ENCODE measurements at places on chromosomes 16 and 17. TPM values are rescaled to one million over a fixed set of nuclear protein-coding genes. Genes with fewer than 3 reads are reported as not detected.

DNA sequence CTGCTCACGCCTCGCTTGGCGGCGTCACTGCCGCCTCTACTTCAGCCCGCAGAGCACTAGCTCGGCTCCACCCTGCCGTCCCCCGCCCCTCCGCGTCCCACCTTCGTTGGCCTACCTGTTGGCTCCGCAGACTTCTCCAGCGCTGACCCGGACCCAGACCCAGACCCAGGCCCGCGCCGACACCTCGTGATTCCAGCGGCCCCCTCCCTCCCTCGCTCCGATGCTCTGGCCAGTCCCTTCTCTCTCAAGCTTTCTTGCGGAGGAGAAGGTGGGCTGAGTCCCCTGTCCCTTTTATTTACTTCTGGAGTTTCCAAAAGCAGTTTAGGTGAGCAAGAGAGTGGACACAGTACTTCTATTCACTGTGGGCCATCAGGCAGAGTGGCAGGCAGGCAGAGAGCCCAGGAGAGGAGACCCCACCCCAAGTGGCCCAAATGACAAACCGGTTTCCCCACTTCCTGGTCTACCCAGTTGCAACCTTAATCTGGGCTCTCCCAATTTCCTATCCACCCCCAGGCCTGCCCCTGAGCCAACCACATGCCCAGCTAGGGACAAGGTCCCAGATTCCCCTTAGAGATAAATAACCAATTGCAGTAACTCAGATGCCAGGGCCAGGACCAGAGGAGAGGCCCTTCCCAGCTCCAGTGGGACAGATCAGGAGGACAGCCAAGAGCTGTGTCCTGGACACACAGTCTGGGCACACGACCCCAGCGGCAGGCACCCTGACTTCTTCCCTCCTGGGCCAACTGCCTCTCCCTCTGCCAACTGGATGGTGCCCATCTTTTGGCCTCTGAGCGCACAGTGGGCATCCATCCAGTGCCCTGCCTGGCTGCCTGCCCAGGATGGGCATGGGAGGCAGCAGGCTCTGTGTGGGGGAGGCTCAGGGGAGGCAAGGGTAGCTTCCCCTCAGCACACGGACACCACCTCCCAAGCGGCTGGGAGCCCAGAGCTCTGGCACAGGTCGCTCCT lies 1.2 kb upstream of the SRCIN1 start:
- no peak for DNase-seq

DNA sequence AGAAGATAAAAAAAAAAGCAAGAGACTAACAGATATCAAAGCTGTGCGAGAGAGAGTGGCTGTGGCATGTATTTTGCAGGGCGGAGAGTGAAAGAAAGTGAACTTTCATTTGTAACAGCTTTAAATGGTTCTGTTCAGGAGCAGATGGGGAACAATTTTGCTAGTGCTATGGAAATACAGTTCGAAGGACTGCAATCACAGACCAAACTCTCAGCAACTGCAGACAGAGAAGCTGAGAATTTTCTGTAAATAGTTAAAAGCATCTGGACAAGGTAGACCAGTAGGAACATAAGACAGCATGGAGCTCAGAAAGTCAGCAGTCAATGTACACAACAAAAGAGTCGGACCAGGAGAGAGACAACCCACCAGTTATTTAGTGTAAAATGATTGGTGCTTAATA lies 62.3 kb downstream of the TBX4 start:
- no peak for DNase-seq

KRT32 gene
- total RNA-seq: not detected

GRCh38 chr17:263773-264172 lies 82.3 kb upstream of the DOC2B start:
- DNase-seq: no peak

GRCh38 chr17:17414341-17414805 lies 62.4 kb upstream of the MED9 start:
- peak; percentile 10 for DNase-seq

GRCh38 chr16:12753203-12754023 lies 50.3 kb downstream of the CPPED1 start:
- no peak for DNase-seq

SLC6A2 gene
- total RNA-seq: not detected

- DNase-seq: no peak
Observed at GRCh38 chr17:5115673-5116651, at the start of gene USP6. TSS of gene USP6 (plus strand) at chr17:5116032. CDS start at chr17:5130368, 14,336 bp downstream.

GRCh38 chr16:24972608-24973220 lies 42.5 kb downstream of the ARHGAP17 start:
- no peak for DNase-seq

TBX2 gene
- total RNA-seq: 1.8 TPM

DNA sequence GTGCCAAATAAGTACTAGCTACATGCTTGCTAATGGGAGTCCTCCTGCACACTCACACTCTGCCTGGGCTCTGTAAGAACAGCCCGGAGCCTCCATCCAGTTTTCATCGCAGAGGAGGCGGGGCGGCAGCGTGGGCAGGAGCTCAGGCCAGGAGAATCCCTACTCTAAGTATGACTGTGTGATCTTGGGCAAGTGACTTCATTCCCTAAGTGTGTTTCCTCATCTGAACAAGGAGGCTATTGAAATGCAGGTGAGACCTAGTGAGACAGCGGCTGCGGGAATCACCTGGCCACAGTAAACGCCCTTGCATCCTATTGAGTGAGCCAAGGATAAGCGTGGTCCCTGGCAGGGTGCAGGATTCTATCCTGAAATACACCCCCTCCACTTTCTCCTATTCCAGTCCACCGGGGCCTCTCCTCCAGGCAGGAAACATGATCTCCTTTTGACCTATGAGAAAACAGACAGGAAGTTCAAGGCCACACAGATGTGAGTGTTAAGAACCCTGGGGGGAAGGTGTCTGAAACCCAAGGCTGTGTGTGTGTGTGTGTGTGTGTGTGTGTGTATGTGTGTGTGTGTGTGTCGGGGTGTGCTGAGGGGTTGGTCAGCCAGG lies 5.2 kb upstream of the RAI1 start:
- peak; percentile 82 for DNase-seq

- no peak for DNase-seq
Observed at GRCh38 chr16:22352140-22352539, 22.3 kb downstream of the CDR2 start.

Data from HT1080 (cell line).